ENCODE measurements at places on chromosomes 3 and 15. TPM values are rescaled to one million over a fixed set of nuclear protein-coding genes. Genes with fewer than 3 reads are reported as not detected.

SLC2A2 gene
- total RNA-seq: not detected

HIGD2B gene
- 0.26 TPM for total RNA-seq

ZNF385D gene
- 0.83 TPM for total RNA-seq

SV2B gene
- under 0.01 TPM for total RNA-seq

TEX55 gene
- total RNA-seq: not detected

DNA sequence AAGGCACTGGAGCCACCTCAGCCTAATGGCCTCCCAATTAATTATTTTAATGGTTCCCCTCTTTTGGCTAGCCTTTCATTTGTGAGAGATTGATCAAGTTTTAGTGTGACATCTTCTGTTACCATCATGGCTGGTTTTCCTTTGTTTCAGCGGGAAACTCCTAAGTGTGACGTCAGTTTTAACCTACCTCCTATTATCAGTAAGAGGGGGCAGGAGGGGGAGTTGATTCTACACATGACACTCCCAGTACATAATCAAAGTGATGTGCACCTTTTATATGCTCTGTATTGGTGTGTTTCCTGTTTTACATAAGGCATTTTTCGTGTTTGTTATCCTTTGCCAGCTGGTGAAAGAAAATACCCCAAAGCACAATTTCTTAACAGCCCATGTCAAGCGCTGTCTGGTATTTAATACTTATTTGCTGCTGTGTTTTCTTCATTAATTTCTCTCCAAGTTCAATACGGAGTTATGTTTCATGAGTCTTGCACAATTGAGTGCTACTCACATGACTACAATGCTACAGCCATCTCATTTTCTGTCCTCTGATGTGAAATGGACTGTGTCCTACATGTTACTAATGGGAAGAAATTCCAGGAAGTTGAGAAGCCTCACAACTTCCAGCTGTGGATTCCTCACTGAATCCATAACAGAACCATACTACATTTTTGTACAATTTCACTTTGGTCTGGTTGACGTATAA lies 52.2 kb upstream of the POLR2M start:
- peak; percentile 85 for DNase-seq

- DNase-seq: no peak
Measured at GRCh38 chr3:98807011-98807410, 43.9 kb downstream of the ST3GAL6 start.

DNA sequence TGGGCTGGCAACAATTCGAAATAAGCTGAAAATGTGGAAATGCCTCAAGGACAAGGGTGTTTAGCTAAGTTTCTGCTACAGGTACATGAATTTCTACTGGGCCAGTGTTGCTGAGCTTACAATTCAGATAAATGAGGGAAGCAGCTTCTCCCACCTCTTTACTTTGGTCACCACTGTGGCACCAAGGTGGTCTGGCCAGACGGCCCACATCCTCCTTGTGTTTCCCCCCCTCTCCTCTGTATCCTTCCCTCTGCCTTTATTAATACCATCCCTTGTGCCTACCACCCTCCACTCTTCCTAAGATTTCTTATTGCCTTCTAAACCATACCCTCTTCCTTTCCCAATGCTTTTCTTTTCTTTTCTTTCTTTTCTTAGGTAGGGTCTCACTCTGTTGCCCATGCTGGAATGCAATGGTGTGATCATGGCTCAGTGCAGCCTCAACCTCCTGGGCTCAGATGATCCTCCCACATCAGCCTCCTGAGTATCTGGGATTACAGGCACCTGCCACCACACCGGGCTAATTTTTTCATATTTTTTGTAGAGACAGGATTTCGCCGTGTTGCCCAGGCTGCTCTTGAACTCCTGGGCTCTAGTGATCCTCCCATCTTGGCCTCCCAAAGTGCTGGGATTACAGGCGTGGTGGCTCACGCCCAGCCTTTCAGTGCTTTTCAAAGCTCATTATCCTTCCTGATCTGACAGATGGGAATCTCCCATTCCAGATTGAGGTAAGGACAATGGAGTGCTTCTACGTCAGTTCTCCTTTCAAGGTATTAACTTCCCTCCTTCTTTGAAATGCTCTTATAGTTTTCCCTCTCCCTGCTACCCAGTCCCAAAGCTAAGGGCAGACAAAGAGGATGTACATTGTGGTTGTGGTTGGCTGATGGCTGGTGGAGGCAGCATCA lies 14.8 kb downstream of the ANXA2 start:
- no peak for DNase-seq

DNA sequence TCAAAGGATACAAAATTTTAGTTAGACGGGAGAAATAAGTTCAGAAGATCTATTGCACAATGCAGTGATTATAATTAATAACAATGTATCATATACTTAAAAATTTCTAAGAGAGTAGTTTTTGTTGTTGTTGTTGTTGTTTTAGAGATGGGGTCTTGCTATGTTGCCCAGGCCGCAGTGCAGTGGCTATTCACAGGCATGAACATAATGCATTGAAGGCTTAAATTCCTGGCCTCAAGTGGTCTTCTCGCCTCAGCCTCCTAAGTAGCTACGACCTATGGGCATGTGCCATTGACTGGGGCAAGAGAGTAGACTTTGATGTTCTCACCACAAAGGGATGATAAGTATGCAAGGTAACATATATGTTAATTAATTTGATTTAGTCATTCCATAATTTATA lies 7.5 kb downstream of the STRIT1 start:
- DNase-seq: no peak

DNA sequence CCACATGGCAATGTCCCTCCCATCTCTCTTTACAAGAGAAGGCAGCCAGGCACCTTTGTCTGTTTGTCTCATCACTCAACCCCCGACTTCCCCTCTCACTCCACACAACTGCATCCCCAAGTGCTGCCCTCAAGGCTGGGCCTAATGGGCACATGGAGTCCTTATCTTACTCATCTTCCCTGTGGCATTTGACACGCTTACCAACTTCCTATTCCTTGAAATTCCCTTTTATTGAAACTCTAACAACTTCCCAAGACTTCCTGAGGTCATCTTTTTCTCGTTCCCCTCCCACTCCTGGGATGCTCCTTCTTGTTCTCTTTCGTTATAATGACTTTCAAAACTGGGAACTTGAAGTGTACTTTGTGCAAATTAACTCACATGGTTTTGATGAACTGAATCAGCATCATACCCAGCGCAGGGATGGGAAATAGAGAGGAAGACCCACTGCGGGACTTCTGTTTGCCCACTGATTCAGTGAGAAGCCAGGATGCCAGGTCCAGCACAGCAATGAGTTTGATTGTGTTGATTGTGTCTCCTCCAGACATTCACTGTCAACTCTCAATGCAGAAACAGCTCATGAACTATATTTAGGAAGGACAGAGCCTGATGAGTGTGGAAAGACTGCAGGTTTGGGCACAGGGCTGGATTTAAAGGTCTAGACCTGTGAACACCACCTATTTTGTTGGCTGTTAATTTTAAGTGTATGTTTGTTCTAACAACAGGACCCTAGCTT lies 104.7 kb upstream of the TNIK start:
- DNase-seq: no peak

DNA sequence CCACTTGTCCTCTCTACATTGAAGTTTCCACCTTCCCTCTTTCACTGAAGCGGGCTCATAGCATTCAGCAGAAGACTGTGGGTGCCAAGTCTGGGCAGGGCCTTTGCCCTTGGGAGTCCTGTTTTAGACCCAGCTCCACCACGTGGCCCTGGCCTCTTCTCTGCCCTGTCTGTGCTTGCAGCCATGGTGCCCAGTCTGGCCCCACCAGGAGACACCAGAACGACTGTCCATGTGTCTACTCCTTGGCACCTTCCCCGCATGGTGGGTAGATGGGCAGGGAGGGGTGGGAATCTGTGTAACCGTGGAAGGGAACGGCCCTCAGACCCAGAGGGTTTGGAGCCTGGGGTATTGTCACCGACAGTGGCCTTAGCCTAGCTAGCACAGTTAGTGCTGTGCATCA lies 17.9 kb upstream of the EMC3 start:
- no peak for DNase-seq

DNA sequence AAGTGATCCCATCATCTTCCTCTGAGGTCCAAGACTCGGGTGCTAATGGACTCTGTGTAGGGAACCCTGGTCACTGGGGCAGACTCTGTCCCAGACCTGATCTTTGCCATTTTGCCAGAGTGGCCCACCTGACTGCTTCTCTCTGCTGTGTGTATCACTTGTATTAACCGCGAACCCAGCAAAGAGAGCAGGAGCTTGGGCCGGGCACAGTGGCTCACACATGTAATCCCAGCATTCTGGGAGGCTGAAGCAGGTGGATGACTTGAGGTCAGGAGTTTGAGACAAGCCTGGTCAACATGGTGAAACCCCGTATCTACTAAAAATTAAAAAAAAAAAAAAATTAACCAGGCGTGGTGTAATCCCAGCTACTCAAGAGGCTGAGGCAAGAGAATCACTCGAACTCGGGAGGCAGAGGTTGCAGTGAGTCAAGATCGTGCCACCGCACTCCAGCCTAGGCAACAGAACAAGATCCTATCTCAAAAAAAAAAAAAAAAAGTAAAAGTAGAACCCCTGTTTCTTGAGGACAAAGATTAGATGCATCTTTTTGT lies 32.9 kb upstream of the CYP11A1 start:
- DNase-seq: no peak

- no peak for DNase-seq
Measured at GRCh38 chr15:61153291-61153690, 75.8 kb downstream of the RORA start.

DNA sequence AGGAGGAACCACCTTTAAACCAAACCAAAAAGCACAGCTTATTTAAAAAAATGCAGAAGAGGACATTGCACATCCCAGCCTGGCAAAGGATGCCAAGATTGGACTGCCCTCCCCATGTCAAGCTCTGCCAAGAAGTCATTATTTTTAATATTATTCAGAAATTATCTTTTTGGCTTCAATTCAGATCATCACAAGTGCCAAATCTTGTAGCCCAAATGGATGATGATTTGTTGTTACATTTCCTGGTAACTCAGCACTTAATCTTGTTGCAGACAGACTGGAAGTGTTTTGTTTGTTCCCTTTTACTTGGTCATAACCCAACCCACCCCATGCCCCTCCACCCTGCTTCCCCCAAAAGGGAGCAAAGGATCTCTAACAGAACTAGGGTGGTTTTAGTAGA lies 28.1 kb upstream of the LXN start:
- no peak for DNase-seq

DNA sequence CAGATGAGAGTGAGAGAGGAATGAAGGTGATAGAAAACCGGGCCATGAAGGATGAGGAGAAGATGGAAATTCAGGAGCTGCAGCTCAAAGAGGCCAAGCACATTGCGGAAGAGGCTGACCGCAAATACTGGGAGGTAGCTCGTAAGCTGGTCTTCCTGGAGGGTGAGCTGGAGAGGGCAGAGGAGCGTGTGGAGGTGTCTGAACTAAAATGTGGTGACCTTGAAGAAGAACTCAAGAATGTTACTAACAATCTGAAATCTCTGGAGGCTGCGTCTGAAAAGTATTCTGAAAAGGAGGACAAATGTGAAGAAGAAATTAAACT lies 88.9 kb downstream of the EOMES start:
- peak; percentile 60 for DNase-seq

DNA sequence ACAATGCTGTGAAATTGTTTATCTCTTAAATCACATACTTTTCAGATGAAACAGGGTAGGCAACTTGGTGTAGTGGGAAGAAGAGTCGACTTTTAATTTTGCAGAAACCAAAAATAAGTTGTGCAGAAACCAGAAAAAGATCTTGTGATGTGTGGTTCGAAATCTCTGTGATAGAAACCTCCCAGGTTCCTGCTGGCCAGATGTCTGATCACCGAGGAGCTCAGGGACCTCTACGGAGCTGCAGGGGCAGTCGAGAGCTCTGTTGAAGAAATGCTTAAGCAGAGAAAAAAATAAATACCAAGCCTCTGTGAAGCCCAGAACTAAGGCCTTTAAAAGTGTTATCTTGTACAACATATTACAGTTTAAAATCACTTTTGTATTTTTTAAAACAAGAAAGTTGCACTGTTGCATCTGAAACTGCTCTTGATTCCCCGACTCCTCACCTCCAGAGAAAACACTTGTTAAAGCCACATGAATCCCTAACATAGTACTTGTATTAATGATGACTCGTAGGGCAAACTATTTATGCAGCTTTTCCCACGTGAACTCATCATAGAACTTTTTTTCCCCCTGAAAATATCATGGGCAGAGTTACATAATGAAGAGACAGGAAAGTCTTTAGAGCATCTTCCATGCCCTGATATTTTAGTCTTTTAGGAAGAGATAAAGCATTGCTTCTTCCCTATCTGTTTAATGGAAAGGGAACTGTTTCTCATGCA lies 51.3 kb downstream of the CCK start:
- no peak for DNase-seq

DNA sequence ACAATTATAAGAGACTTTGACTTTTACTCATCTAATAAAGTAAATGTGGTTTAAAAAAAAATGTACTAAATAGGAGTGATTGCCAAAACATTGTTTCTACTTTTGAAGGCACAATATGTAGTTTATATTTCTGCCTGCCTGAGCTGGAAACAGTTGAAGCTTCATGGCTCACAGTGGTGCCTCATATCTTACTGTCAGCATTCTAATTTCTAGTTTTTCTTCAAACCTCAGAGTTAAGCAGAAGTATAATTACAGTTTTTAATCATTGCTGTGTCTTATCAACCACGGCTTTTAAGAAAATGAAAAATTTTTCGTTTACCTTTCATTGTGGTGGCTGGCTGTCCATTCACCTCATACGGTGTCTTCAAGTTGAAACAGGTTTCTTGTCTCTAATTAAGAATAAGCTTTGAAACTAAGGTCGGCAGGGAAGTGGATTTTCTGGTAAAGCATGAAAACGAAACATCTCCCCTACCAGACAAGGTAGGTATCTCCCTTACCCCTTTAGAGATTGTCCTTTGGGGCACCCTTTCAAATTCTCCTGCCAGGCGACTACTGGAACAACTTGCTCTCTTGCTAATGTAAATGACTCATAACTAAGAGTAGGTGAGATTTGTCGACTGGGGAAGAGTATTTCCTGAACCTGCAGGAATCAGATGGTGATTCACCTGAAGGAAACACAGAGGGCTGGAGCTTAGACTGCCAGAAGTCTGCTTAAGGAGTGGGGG lies at the start of gene GPR87:
Gene GPR87 (minus strand): TSS at position 554 of the 725 bp plus-strand sequence. CDS start 16,720 bp downstream, outside the sequence.
- peak; percentile 78 for DNase-seq

GRCh38 chr15:48644827-48645557 lies 517 bp downstream of the FBN1 start:
- peak; percentile 76 for DNase-seq

- no peak for DNase-seq
Measured at GRCh38 chr15:70525551-70525950, 237.8 kb downstream of the UACA start.

GRCh38 chr3:38268522-38268921 lies 2.9 kb downstream of the SLC22A13 start:
- no peak for DNase-seq

- DNase-seq: peak; percentile 27
Measured at GRCh38 chr3:165854696-165855095, 17.5 kb upstream of the BCHE start.

GRCh38 chr3:111285694-111286093 lies 214.1 kb downstream of the NECTIN3 start:
- no peak for DNase-seq

- no peak for DNase-seq
Measured at GRCh38 chr3:29537889-29538609, 257.2 kb downstream of the RBMS3 start.

DNA sequence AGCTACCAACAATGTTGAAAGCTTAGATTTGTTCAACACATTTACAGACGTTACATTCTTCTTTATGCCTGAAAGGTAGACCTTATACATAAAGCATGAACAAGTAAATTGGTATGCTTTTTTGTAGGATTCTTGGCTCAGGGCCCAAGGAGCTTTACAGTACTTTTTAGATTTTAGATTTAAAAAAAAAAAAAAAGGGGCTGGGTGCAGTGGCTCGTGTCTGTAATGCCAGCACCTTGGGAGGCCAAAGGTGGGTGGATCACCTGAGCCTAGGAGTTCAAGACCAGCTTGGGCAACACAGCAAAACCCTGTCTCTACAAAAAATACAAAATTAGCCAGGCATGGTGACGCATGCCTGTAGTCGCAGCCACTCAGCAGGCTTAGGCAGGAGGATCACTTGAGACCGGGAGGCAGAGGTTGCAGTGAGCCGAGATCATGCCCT lies 39.7 kb downstream of the MEF2A start:
- DNase-seq: no peak

Measured in fibroblast of lung (primary cell).